ENCODE measurements at places on chromosomes 13 and 19.

DNA sequence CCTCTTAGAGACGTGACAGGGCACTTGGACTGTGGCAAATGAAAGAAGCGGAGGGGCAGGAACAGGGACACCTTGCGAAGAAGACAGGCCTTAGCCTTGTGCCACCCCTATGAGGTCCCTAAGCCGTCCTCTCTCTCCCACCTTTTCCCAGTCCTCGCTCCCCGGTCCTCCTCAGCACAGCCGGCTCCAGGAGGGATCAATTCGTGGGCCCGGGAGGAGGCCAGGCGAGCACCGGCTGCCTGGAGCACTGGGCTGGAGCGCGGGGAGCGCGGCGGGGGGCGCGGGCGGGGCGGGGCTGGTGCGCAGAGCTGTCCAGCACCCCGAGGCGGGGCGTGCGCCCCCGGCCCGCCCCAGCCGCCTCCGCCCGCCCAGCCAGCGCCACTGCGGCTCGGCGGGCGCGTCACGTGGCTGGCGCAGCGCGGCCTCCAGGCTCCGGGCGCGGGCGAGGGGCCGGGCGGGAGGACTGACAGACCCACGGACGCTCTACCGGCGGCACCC, at the start of gene LRP3:
LRP3 (plus strand) TSS at position 466 of the 498 bp plus-strand sequence. CDS start 456 bp downstream, outside the sequence.
- DNase-seq = peak; percentile 31

DNA sequence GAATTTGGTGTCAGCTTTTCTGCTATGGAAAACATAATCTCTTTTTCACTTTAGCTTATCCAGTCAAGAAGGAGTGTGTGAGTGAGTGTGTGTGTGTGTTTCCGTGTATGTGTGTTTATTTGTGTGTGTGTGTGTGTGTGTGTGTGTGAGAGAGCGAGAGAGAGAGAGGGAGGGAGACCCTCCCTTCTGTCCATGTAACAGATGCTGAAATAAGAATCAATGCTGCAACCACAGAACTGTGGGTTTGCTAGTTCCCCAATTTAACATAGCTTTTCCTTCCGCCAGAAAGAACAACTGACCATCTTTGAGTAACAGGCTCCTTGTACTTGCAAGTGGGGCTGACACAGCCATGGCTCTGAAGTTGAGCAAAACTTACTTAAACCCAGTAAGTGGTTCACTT, 5.2 kb downstream of the LCP1 start:
- DNase-seq = no peak

DNA sequence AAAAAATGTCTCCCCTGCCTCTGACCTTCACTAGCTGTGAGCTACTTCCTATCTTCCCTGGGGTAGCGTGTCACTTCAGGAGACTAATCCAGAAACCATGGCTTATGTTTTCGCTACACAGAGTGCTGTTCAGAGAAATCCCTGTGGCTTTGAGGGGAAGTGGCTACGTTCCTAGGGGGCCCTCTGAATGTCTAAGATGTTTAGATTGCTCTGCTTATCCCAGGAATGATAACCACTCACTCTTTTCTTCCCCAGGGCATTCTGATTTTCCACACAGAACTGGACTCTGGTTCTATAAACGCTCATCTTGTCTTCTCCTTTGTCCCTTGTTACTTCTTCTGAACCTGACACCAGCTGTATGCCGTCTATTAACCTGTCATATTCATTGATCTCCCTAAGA, 572.5 kb downstream of the OLFM4 start:
- DNase-seq = no peak

DNA sequence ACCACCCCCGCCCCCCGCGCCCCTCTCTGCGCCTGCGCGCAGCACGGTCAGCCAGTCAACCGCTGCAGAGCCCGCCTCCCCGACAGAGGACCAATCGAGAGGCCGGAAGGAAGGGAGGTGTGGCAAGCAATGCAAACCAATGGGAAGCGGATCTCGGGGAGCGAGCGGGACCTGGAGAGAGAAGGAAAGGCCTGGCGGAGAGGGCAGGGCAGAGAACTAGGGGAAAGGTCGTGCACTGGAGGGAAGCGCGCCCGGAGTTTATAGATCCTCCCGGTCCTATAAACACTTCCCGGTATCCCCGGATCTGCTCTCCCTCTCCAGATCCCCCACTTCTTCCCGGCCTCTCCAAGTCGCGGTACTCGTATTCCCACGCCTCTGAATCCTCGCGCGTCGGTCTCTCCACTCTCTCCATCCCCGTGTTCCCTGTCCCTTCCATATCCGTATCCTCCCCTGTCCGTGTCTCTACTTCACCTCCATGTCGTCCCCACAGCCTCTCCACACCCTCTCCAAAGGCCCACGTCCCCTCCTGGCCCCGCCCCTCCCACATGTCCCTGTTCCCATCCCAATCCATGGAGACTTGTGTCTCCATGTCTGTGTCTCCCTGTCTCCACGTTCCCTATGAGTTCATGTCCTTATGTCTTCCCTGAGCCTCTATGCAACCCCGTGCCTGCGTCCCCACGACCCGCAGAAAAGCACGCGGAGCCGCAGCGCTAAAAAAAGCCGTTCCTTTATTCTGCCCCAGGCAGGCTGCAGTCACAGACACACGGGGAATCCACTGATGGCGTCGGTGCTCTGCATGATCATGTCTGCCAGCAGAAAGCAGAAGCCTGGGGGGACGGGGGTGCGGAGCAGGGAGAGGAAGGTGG, 434 bp upstream of the ETFB start:
- DNase-seq = peak; percentile 18

DNA sequence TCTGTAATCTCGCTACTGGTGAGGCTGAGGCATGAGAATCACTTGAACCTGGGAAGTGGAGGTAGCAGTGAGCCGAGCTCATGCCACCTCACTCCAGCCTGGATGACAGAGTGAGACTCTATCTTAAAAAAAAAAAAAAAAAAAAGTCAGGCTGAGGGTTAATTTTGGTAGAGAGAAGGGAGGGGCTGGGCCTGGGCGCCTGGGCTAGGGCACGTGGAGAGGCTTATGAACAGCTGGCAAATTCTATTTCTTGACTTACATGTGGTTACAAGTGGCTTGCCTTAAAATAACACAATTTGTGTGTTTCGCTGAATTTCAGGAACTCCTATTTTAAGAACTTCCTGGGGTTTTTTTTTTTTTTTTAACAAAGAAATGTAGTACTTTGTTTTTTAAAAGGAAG, 47.6 kb upstream of the MAP3K10 start:
- no peak for DNase-seq

GRCh38 chr13:102817241-102817640, 18.3 kb downstream of the BIVM start:
- no peak for DNase-seq

GRCh38 chr19:2615782-2616181, 86.7 kb downstream of the GNG7 start:
- no peak for DNase-seq

DNA sequence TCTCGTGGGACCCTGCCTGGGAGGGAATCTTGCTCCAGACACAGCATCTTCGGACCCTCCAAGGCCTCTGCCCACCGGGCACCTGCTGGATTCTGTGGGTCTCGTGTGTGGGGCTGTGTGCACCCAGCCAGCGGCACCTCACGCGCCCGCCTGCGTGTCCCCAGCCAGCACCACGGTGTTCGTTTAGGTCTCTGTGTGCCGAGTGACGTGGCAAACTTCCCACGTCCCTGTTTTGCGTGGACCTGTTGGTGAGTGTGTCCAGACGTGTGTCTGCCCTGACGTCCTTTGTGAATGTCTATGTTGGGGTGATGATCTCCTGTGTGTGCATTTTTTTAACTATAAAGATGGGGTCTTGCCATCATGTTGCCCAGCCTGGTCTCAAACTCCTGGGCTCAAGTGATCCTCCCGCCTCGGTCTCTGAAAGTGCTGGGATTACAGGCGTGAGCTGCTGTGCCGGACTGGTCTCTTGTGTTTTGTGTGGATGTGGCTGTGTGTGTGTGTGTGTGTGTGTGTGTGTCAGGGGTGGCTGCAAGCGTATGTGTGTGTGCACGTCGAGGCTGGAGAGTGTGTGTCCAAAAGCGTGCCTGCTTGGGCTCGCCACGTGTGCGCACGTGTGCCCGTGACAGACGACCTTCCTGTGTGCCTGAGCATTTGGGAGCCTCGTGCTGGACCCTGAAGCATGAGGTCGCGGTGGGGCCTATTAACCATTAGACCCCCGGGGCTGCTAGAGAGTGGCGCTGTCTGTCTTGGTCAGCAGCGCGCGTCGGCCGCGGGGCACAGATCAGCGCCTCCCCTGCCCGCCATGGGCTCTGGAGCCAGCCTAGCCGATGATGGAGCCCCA, 15.7 kb downstream of the ARID3A start:
- no peak for DNase-seq

- DNase-seq = no peak
Measured at GRCh38 chr13:97896446-97896845, 57.0 kb upstream of the IPO5 start.

All from COR-L47 (cell line).